ENCODE measurements at places on chromosomes 3 and 15. TPM values are rescaled to one million over a fixed set of nuclear protein-coding genes. Genes with fewer than 3 reads are reported as not detected.

GRCh38 chr15:85475317-85475701, 94.9 kb downstream of the AKAP13 start:
- no peak for DNase-seq

The ABI3BP gene
- 76.1 TPM for total RNA-seq

DNA sequence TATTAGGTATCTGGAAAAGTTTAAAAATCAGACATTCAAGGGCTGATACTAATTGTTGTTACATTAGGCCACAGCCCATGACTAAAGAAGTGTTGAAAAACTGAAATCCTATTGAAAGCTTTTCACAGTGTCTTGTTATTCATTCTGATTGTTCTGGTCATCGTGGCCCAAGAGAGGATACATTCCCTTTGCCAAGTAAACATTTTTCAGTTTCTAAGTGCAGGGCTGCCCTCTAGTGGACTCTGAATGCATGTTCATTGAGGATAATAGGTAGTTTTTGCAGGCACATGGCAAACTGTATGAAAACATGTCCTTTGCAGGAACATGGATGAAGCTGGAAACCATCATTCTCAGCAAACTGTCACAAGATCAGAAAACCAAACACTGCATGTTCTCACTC, 181.1 kb downstream of the MYRIP start:
- DNase-seq = peak; percentile 39

DNA sequence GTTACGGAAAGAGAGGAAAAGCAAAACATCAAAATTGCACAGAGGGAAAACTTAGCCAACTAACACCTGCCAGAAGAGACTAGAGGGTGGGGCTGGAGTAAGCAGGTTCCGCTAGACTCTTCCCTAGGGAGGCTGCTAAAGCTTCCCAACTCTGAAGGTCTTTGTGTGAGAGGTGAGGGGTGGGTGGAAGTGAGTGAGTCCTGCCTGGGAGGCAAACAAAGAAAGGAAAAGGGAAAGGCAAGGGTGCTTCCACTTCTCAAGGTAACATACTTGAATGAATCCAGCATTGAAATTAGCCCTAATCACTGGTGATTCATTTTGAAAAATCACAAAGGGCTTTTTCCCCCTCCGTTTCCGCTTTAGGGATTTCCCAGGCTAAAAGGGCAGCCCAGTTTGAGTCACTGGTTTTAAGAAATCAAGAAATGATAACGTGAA, 220.5 kb upstream of the ADAMTS9 start:
- DNase-seq = no peak

GRCh38 chr15:91535856-91536500, 317.5 kb upstream of the SLCO3A1 start:
- DNase-seq = peak; percentile 17

GRCh38 chr3:3798631-3799113, 559 bp upstream of the LRRN1 start:
- no peak for DNase-seq

DNA sequence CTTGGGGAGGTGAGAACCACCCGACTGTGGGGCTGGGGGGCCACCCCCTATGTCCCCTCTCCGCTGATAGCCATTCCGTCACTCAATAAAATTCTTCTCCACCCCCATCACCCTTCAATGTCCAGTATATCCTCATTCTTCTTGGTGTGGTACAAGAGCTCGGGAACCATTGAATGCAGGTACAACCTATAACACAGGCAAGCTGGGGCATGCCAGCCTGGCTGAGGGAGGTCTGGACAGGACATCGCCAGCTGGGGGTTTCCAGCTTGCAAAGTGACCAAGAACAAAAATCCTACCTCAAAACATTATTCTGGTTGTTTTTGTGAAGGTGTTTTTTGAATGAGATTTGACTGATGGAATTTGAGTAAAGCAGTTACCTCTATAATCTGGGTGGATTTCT, 19.6 kb upstream of the BDH1 start:
- DNase-seq = no peak

DNA sequence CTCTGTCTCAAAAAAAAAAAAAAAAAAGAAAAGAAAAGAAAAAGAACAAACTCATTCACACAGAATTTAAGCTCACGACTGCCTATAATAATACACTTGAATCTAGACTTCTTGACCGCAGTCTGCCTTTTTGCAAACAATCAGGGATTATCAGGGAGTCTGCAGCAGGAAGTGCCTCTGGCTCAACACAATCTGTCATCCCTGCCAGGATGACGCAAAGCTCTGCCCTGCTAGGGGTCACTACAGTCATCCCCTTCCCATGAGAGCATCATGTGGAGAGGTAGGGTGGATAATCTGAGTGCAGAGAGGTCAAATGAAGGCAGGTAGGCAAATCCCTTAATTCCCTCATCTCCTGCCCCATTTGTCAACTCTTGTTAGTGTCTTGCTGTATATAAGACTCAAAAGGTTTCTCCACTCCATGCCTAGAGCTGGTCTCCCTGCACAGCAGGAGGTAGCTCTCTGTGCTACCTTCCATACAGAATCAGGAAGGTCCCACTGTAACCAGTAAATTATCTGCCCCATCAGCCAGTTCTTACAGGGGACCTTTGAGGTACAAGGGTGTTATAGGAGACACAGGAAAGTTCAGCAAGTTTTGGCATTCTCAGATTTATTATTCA, 4.2 kb downstream of the UBAP1L start:
- DNase-seq = no peak

- DNase-seq = no peak
Measured at GRCh38 chr15:69854521-69855181, 243.1 kb downstream of the TLE3 start.

GRCh38 chr3:25992606-25993005, 202.7 kb downstream of the OXSM start:
- DNase-seq = no peak

DNA sequence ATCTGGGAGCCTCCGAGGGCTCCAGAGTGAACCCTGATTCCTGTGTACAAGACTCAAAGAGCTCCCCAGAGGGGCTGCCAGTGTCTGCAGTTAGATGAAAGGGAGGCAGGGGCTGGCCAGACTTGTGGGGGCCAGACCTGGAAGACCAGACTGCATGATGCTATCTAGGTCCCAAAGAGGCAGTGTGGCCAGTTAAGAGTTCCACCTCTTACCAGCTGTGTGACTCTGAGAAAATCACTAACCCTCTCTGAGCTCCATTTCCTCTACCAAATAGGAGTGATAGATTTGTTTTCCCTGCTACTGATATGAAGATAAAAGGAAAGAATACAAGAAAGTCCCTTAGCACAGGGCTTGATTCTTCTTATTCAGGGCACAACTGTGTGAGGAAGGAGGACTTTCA, 29.0 kb downstream of the ACSBG1 start:
- DNase-seq = no peak

DNA sequence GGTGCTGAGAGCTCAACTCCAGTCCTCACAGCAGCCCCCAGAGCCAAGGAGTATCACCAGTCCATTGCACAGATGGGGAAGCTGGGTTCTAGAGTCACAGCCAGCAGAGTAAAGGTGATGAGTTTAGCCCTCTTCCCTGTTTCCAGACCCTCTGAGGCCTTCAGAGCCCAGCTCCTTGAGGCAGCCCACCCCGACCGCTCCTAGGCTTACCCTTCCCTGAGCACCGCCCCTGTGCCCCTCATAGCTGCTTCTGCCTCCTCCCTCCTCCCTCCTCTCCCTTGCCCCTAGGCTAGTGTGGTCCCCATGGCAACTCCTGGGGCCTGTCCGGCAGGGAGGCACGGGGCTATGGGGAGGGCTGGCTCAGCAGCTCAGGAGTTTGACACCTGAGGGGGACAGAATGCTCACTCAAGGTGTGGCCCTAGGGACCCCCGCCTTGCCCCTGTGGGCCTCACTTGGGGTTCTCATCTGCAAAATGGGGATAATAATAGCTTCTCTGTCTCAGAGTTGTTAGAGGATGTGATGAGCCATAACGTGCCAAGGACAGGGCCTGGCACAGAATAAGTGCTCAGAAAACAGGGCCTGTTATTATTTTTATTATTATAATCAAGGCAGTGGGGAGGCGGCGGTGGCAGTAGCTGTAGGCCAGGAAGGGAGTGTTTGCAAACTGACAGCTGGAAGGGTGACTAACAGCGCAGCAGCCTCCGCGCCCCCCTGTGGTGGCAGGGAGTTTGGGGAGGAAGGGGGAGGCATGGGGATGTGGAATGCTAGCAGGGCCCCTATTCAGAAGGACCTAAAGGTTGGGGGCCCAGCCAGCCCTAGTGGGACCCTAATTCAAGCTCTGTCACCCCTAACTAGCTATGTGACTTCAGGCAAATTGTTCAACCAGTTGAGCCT, 11.5 kb downstream of the CSK start:
- no peak for DNase-seq

DNA sequence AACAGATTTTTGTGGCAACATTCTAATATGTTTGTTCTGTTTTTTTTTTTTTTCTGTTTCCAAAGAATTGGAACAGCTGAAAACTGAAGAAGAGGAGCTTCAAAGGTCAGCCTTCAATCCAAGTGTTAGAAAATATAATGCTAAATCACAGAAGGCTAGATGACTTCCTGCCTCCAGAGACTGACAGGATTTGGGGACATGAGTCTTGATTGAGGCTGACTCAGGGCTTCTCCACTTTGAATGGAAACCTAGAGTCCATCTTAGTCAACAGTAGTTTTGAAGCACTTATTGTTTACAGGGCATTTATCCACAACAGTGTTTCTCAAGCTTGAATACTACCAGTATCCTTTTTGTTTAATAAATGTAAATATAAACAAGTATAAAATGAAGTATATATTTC, 44.5 kb upstream of the RAD51 start:
- DNase-seq = no peak

The ZDHHC23 gene
- total RNA-seq = not detected

DNA sequence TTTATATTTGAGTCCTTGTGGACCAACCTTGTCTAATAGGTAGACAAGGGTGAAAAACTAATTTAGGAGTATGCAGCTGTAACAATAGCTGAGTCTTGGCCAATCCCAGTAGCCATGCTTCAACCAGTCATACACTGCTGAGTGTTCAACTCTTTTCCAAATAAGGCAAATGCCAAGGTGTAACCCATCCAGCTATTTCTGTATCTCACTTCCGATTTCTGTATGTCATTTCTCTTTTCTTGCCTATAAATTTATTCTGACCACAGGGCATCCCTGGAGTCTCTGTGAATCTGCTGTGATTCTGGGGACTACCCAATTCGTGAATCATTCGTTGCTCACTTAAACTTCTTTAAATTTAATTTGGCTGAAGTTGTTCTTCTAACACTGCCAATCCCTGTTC, 93.2 kb downstream of the MAGI1 start:
- no peak for DNase-seq

DNA sequence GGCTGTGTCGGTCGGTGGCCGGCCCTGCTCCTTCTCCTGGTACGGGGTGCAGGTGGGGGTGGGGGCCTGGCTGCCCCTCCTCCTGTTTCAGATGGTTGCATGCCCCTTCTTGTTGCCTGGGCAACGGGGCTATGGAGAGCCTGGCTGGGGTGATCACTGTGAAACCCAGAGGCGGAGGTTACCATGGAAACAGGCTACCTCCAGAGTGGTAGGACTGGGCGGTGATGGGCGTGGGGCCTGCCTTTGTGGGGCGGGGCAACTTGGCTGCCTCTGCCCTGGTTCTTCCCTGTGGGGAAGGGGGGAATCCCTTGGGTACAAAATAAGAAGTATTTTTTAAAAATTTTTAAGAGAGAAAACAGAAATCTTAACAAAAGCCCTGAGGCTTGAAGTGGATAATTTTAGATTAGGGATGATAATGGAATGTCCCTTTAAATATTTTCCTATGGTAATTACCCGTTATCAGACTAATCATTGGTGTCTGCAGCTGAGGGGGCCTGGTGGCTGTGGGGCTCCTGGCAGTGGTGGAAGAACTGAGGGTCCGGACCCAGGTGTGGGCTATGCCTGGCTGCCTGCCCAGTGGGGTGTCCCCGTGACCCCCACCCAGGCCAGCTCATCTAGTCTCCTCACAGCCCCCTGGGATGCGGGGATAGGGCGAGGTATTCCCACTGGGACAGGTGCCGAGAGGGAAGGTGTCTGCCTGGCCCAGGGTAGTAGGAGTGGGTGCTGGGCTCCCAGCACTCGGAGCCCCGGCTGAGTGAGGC, 32.5 kb downstream of the PLXNA1 start:
- DNase-seq = no peak

The ARPC4 gene
- 172 TPM for total RNA-seq

- no peak for DNase-seq
Measured at GRCh38 chr15:62135532-62136134, 29.5 kb downstream of the C2CD4B start.

DNA sequence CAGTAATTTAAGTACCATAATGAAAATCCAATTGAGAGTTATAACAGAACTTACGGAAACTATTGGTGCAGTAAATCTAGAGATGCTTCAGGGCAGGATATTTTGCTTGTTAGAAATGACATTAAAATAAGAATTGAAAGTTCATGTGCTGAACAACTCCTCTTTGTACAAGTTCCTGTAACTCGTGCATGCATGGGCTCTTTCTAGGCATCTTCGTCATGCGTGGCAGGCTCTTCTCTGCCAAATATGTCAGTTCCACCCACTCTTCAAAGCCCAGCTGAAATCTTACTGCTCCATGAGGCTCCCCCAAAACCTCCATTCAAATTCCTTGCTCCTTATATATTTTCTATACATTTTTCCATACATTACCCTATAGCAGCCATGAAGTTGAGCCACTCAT, 48.7 kb downstream of the FBN1 start:
- DNase-seq = no peak

DNA sequence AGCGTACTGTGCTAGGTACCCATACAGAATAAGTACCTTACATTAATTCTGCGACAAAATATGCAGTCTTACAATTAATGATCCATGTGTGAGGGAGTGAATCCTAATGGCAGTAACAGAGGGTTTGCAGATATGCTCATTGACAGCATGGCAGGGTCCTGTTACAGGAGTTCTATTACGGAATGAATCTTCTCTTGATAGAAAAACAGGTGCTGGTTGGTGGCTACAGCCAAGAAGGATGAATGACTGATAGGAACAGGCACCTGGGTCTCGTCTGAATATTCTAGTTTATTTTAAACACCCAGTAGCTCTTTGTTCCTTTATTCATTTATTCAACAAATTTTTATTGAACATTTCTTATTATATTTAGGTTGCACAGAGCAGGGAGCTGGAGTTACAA, 22.8 kb downstream of the PGBD4 start:
- DNase-seq = peak; percentile 75

The GOLGA8S gene
- not detected for total RNA-seq

GRCh38 chr3:50156549-50157493, 1.7 kb downstream of the SEMA3F start:
- DNase-seq = no peak

The NEK4 gene
- 11.1 TPM for total RNA-seq

DNA sequence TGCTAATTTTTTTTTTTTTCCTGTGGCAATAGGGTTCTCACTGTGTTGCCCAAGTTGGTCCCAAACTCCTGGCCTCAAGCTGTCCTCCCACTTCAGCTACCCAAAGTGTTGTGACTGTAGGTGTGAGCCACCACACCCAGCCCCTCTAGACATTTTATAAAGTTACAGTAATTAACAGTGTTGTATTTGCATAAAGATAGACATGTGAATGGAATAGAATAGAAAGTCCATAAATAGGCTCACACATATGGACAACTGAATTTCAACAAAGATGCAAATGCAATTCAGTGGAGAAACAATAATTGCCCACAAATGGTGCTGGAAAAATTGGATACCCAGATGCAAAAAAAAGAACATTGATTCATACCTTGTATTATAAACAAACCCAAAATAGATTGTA, 39.9 kb downstream of the PLS1 start:
- DNase-seq = no peak

GRCh38 chr3:112778353-112778948, 68.2 kb downstream of the CD200R1L start:
- DNase-seq = peak; percentile 31

- DNase-seq = no peak
Measured at GRCh38 chr15:39944726-39945125, 10.8 kb downstream of the EIF2AK4 start.
